Stimulated activated CD8-positive, alpha-beta memory T cell treated with anti-CD3 and anti-CD28 coated beads, Interleukin-4, amount 100 ng/mL, for 1 hour (primary cell): ENCODE measurements at places on chromosomes 11 and 22.

- DNase-seq = no peak
Observed at GRCh38 chr22:50734343-50734771, 3.6 kb upstream of the ACR start.

DNA sequence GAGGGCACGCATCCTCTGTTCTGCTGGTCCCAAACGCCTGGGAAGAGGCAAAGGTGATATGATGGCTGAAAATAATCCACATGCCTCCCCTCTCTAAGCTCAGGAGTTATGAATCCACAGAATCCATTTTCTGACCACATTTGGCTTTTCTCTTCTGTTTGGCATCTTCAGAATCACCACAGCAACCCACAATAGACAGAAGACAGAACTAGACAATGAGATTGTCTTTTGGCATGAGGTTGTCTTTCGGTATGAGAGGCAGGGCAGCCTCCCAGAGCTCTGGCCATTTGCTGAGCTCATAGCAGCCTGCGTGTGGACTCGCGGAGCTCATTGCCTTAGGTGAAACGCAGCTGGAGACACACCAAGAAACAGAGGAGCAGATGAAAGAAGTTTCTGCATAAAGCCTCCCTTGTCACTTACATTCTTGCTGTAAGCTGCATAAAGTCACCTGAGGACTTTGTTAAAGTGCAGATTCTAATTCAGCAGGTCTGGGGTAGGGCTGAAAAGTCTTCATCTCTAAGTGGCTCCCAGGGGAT is 868.0 kb downstream of the NTM start:
- DNase-seq = no peak

- DNase-seq = no peak
Observed at GRCh38 chr11:85377901-85378300, 249.2 kb downstream of the DLG2 start.

DNA sequence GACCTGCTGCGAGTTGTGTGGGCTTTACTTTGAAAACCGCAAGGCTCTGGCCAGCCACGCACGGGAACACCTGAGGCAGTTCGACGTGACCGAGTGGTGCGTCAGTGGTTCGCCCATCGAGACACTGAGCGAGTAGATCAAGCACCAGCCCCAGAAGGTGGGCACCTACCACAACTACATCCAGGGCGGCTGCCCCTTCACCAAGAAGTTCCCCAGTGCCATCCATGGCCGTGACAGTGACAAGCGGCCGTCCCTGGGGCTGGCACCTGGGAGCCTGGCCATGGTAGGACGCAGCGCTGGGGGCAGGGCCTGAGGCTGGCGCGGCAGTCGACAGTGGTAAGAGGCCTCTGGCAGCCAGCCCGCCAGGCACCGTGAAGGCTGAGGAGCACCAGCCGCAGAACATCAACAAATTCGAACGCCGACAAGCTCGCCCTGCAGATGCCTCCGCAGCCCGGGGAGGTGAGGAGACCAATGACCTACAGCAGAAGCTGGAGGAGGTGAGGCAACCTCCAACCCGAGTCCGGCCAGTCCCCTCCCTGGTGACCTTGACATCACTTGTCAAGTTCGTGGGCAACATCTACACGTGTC is 545.2 kb upstream of the CCDC179 start:
- DNase-seq = no peak

- no peak for DNase-seq
Observed at GRCh38 chr22:27388090-27388600, 413.4 kb downstream of the MN1 start.

GRCh38 chr11:116164843-116165242 is 607.9 kb downstream of the BUD13 start:
- DNase-seq = no peak

- DNase-seq = no peak
Observed at GRCh38 chr11:111699579-111700156, 66.5 kb downstream of the PPP2R1B start.

DNA sequence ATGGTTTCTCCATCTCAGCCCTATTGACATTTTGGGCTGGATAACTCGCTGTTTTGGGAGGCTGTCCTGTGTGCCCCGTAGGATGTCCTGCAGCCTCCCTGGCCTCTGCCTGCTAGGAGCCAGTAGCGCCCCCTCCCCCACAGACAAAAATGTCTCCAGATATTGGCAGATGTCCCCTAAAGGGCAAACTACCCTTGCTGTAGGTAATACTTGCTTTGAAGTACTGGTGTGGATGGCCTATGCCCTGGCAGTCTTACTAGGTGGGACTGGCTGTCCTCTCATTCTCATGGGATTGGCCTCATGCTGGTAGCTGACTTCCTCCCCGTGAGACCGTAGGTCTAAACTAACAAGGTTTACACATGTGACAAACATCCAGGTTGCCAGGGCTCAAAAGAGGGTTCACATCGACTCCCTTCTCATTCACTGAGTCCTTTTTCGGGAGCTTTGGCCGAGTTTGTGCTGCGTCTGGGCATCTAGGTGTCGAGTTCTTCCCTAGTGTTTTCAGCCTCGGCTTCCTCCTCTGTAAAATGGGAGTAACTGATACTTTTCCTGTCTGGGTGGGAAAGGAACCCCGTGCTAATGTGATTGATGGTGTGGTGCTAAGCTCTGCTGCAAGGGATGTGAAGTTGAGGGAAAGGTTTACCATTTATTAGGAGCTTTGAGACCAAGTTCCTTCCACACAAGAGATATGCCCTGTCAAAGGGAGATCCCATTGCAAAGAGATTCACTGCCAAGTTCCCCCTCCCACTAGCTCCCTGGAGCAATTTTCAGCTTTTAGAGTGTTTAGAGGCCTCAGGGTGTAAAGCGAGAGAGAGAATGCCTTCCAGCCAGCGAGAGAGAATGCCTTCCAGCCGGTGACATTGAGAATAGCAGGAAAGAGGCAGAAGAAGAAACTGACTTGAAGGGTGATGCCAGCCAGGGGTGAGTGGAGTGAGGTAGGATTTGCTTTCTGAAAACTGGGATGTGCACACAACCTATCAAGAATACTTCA is 17.0 kb downstream of the PTPRJ start:
- DNase-seq = no peak

DNA sequence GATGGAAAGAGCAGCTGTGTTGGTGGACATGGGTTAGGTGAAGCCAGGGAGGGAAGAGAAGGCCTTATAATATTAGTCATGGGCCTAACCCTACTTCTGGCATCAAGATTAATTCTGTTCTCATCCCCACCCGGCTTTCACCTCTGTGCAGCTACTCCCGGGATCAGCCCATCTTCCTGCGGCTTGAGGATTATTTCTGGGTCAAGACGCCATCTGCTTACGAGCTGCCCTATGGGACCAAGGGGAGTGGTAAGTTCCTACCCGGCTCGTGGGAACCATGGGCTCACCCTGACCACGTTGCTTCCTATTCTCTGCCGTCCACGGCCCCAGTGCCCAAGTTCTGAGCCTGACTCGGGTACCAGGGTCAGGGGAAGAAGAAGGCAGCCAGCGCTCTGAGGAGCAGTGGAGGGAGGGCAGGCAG is 51.6 kb downstream of the ST3GAL4 start:
- DNase-seq = no peak
